Vagina (tissue), 2 donors: ENCODE measurements at places on chromosomes 11 and 22.

DNA sequence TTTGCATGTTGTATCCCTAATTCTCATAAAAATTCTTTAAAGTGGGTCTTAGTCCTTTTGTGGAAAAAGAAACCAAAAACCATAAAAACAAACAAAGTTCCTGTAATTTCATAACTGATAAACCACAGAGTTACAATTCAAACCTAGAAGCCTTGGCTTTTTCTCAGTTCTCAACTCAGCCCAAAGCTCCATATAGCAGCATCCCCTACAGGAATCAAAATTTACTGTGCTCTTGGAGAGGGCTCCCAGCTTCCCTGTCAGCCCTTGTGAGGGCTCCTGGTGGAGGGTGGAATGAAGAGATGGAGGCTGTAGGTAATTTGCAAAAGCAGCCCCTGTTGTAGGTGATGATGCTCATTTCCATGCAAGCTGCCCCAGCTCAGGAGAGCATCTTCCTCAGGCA, 506.1 kb upstream of the KIRREL3 start:
- H3K27me3 ChIP-seq = no peaks in the 10 kb centered on the region
- no peak overlapping the region for H3K4me3 ChIP-seq
- no peaks in the 10 kb centered on the region for H3K36me3 ChIP-seq

DNA sequence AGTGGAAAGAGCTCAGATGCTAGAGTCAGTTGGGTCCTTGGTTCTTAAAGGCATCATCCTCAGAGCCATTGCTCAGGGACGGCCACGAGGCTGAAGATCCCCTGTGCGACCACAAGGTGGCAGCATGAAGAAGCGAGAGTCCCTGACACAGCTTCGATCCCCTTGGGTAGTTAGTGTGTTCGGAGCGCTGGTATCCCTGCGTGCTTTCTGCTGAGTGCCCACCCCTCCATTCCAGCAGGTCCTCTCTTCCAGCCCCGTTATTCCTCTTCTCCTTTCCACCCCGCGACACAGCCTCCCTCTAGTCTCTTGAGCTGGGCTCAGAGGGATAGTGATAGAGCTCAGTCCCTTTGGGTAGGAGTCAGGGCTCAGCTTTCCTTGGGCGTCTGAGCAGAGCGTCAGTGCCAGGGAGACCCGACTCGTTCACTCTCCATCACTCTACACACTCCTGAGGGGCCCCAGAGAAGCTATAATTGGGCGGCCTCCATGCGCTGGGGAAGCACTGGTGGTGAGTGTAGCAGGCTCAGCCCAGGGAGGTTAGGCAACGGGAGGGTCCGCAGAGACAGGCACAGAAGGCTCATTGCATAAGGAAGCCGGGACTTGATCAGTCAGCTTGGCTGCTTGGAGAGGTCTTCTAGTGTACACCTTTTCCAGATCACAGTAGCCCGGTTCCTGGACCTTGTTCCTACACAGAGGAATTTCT, at the start of gene OR51D1:
Gene OR51D1, plus strand, starts transcription at position 516 of the 700 bp plus-strand sequence. CDS start 2,314 bp downstream, outside the sequence.
- H3K4me1 ChIP-seq = no peaks in the 10 kb centered on the region
- H3K4me3 ChIP-seq = no peak within 1 kb of the TSS
- no peaks in the 10 kb centered on the region for H3K36me3 ChIP-seq
- no peaks in the 10 kb centered on the region for H3K27me3 ChIP-seq
- DNase-seq = no peak

- no peaks in the 10 kb centered on the region for H3K36me3 ChIP-seq
- DNase-seq = no peak
- H3K27me3 ChIP-seq = no peaks in the 10 kb centered on the region
- no peaks in the 10 kb centered on the region for H3K4me1 ChIP-seq
Measured at GRCh38 chr11:5486421-5486820, 2.1 kb upstream of the OR52D1 start.

DNA sequence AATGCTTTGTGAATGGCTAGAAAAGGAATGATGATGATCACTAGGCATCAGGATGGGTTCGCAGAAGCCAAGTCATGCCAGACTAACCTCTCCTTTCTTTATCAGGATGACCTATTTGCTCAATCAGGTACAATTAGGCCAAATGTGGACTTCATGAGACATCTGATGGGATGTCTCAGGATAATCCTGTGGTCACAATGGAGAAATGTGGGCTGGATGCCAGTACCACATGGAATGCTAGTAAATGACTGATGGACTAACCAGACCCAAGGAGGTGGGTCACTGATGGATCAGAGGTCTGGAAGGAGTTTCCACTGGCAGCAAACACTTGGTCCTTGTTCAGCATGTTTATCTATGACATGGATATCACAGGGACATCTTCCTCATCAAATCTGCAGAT, 94.8 kb upstream of the PHOX2A start:
- no peaks in the 10 kb centered on the region for H3K4me1 ChIP-seq
- H3K27ac ChIP-seq = no peak overlapping the region
- no peaks in the 10 kb centered on the region for H3K27me3 ChIP-seq
- H3K36me3 ChIP-seq = no peaks in the 10 kb centered on the region
- DNase-seq = no peak
- no peak overlapping the region for H3K4me3 ChIP-seq

GRCh38 chr22:45336971-45337431, 27.3 kb downstream of the FAM118A start:
- no peaks in the 10 kb centered on the region for H3K36me3 ChIP-seq
- no peak for DNase-seq

DNA sequence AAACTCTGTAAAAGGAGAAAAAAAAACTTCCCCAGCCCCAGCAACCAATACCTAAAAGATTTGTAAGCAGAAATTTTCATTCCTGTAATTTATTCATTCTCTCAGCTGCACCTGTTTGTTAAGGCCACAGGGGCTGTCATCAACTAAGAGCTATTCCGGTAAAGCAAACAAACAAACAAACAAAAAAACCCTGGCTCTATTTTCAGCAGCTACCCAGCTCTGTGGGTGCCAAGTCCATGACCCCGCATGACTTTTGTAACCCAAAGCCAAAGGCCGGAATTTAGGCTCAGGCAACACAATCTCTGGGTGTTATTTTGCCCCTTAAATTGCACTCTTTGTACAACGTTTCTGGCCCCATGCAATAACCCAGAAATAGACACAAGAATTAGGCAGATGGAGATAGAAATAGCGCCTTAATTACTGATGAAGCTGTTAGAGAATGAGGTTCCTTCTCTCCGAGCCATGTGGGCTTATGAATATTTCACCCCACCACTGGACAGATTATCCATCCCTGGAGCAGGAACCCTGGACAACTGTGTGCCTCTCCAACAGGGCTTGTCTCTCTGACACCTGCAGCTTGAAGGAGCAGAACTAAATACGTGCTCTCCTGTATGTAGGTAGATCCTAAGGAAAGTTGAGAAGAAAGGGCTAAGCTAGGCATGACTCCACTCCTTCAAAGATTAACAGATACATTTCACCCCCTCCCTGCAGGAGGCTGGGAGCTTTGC, 29.4 kb downstream of the APOL6 start:
- no peak for DNase-seq
- H3K4me3 ChIP-seq = no peak overlapping the region
- H3K4me1 ChIP-seq = no peaks in the 10 kb centered on the region
- no peaks in the 10 kb centered on the region for H3K36me3 ChIP-seq
- no peaks in the 10 kb centered on the region for H3K27me3 ChIP-seq

DNA sequence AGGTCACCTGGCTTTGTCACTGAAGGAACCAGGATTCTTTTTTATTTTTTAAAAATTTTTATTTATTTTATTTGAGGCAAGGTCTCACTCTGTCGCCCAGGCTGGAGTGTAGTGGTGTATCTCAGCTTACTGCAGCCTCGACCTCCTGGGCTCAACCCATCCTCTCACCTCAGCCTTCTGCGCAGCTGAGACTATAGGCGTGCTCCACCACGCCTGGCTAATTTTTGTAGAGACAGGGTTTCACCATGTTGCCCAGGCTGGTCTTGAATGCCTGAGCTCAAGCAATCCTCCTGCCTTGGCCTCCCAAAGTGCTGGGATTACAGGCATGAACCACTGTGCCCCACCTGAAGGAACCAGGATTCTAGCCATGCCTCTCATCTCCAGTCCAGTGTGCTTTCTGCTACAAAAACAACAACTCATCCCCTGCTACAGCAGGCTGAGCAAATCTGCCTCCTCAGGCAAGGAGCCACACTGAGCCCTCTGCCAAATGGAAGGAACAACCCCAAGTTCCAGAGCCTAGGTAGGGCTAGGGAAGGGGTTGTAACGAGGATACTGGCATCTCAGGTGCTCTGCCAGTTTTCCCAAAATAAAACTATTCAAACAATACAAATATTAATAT, 2.6 kb upstream of the PEX26 start:
- H3K4me3 ChIP-seq = no peak overlapping the region
- H3K36me3 ChIP-seq = no peaks in the 10 kb centered on the region
- H3K4me1 ChIP-seq = peaks cover 31% of the 10 kb centered on the region
- no peak for DNase-seq

DNA sequence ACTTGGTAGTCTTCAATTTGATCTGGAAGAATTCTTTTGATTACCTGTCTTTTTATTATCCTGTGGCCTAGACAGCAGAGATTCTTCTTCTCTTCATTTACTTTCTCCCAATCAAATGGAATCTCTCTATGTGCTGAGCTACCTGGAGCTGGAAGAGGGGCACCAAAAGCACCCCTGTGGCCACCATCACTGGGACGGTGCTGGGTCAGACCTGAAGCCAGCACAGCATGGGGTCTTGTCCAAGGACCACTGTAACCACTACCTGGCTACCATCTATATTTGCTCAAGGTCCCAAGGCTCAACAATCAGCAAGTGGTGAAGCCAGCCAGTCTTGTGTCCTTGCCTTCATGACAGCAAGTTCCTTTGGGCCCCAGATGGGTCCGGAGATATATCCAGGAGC, 186.6 kb downstream of the JRKL start:
- H3K27ac ChIP-seq = no peak overlapping the region
- no peak for DNase-seq
- H3K36me3 ChIP-seq = no peaks in the 10 kb centered on the region
- no peaks in the 10 kb centered on the region for H3K27me3 ChIP-seq
- no peaks in the 10 kb centered on the region for H3K4me1 ChIP-seq
